ENCODE measurements at places on chromosomes 3 and 15.

DNA sequence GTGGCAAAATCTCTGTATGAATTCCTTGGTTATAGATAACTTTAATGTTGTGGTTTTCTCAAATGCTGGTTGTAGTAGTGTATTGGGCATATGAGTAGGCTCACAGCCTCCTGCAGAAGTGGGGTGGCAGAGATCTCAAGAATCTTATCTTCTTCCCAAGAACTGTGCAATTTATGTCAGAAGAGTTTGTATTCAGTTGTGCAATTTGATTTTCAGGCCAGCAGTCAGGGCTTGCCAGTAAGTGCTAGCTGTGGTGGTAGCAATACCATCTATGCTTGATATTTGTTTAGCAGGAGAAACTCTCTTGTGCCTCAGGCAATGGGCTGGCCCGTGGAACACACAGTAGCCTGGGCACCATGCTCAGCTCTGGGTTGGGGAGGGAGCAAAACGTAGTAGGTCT lies 58.4 kb upstream of the GOLIM4 start:
- DNase-seq, result no peak

DNA sequence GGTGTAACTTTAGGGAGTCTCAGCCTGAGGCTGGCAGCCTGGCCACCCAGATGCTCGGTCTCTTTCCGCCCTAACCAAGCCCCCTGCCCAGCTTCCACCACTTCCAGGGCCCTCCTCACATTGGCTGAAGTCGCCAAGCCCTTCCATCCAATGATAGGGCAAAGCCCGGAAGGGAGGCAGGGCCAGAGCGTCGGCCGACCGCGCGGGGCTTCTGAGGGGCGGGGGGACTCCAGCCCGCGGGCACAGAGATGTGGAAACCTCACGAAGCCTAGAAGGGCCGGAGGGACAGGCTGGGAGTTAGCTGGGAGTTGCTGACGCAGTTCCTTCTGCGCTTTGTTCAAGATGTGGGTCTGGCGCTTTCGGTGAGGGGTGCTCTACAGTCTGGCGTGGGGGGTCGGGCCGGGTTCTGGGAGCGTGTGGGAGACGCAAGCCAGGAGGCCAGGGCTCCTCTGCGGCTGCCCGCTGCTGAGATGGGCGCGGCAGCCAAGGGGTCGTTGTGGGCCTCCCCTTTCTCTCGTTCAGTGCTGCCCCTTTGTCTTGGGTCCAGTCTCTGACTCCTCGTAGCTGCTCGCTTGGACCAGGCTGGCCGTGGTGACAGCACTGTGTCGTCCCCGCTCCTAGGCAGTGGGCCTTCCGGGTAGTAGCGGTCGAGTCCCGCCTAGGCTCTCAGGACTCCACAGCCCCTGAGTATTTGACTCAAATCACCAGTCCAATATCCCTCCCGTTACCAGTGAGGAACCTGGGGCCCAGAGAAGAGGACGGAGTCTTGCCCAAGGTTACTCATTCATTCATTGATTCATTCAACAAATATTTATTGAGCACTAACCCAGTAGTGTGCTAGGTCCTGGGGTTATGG lies at the start of gene ZNF660:
Gene ZNF660 (plus strand): TSS at position 319 of the 856 bp plus-strand sequence. CDS start 9,230 bp downstream, outside the sequence.
- DNase-seq, result peak; percentile 88

GRCh38 chr15:89754361-89755154 lies 3.5 kb upstream of the MESP1 start:
- no peak for DNase-seq

DNA sequence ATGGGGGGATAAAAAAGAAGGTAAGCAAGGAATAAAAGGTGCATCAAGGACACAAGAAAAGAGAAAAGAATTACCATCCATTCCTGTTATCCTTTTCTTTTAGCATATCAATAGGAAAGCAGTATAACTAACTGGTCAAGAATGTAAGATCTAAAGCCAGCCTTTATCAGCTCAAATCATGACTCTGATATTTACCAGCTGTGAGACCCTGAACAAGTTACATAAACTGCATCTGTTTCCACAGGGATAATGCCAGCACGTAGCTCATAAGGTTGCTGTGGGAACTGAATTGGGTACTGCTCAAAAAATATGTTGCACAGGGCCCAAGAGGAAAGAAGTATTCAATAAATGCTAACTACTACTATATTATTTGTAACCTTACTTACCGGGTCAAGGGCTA lies 1092.2 kb upstream of the CFAP20DC start:
- peak; percentile 9 for DNase-seq

- DNase-seq, result no peak
Observed at GRCh38 chr3:127590282-127590592, 296 bp downstream of the TPRA1 start.

- no peak for DNase-seq
Observed at GRCh38 chr3:104578558-104578957, 788.2 kb upstream of the ALCAM start.

- DNase-seq, result no peak
Observed at GRCh38 chr3:146115619-146116018, 45.4 kb downstream of the PLOD2 start.

GRCh38 chr3:50251220-50251619 lies 15.2 kb downstream of the GNAI2 start:
- no peak for DNase-seq

DNA sequence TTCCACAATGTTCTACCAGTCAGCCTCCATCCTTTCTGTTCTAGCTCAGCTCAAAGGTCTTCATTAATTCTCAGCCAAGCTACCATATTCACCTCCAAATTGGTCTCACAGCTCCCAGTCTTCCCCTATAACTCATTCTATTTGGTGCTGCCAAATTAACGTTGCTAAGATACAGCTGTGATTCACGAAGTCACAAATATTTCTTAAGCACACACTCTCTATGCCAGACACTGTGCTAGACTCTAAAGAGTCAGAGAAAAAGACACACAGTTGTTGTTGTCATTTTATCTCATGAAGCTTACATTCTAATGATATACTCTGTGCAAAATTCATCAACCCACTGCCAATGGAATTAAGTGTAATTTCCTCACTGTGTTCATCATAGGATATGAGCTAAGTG lies 102.8 kb downstream of the FRMD5 start:
- no peak for DNase-seq

DNA sequence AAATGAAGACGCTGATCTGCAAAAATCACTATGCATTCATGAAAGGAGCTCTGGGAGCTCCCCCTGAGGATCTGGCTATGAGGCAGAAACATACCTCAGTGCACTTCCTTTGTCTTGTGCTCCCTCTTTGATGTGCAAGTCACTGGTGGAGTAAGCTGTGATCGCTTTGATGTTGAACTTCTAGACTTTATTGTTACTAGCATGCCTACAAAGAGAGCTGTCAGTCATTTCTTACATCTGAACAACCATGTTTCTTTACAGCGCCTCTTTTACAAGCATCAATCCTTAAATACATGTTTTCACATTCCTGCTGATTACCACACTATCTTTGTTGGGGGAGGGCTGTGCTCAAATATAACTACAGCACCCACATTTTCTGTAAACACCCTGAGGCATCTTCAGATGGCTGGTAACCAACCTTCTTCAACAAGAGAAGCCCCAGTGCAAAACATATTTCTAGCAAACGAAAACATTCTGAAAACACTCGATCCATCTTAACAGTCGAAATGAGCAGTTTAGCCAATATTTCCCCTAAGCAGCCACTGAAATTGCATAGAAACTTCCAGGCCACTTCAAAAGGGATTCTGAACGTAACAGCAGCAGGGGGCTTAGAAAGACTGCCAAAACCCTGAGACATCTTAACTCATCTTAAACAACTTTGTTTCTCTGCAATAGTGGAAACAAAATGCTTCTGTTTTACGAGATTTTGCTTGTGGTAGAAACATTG lies 101.9 kb upstream of the ICE2 start:
- no peak for DNase-seq

- DNase-seq, result no peak
Observed at GRCh38 chr3:85586018-85586417, 627.2 kb downstream of the CADM2 start.

- no peak for DNase-seq
Observed at GRCh38 chr3:115975353-115975752, 352.0 kb downstream of the GAP43 start.

DNA sequence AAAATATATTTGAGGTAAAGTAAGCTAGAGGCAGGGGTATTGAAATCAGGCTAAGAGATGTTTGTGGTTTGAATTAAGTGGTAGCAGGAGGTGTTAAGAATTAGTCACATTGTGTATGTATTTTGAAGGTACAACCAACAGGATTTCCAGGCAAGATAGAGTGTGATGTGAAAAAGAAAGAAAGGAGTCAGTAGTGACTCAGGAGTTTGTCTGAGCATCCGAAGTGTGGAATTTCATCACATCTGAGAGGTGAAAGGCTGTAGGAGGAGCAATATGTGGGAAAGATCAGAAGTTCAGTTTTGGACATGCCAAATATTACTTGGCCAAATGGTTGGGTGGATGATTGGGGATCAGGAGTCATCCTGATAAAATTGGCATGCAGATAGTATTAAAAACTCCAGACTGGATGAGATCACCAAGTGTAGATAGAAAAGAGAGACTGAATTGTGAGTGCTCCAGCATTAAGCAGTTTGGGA lies 32.1 kb upstream of the EBLN2 start:
- DNase-seq, result no peak

GRCh38 chr3:43196721-43197120 lies 89.6 kb upstream of the SNRK start:
- DNase-seq, result no peak

DNA sequence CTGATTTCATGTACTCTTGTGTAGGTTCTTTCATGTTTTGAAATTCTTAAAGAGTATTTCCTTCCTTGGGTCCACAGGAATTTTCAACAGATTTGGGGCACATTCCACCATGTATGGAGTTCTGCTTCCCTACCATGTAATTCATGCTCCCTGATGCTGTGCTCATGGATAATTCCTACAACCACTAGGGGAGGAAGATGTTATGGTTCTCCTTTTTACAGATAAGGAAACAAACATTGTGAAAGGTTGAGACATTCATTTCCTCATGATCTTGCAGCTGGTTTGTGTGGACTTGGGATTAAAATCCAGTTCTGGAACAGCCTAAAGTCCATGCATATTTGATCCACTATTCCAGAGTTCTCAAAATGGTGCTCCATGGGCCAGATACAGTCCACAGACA lies 174.9 kb upstream of the FRMD4B start:
- DNase-seq, result no peak

- DNase-seq, result no peak
Observed at GRCh38 chr3:54185740-54186139, 63.4 kb downstream of the CACNA2D3 start.

DNA sequence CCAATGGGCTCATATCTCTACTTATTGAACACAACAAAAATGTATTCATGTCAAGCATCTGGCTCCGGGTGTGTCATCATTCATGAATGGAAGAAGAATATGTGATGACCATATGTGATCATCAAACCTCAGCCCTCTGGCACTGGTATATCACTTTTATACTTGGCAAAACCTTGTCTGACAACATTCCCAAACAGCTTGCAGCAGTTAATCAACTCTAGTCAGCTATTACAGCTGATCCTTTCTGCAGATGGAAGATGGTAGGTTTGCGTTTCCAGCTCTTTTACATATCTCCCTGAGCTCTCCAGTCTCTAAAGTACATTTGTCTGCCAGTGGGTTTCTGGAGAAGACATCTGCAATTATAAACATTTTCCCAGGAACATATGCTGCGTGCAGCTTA lies 6.6 kb downstream of the PLSCR5 start:
- DNase-seq, result no peak

- peak; percentile 79 for DNase-seq
Observed at GRCh38 chr3:43998836-43999727, 242.6 kb upstream of the TOPAZ1 start.

GRCh38 chr3:68072062-68072461 lies 417.6 kb upstream of the SUCLG2 start:
- DNase-seq, result no peak

DNA sequence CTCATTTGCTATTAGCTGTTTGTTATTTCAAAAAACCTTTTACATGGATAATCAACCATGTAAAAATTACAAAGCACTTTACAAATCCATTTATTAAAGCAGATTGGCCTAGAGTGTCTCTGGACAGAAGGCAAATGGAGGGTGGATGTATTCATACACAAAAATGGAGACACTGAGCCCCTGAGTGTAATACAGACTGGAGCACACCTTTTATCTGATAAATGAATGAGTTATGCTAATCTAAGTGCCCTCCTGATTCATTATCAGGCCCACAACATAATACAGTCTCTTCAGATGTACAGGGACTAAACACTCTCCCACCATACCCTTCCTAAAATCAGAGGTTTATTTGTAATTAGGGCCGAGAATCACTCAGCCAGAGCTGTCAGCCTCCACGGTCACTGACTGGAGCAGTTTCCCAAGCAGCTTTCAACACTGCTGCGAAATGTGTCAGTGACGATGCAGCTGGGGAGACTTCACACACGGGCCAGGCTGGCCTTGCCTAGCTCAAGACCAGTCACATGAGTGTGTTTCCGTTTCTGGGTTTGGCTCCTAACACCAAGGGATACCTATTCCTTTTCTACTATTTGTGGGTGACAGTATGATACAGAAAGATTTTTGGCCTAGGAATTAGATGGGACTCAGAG lies 271.8 kb downstream of the ZIC1 start:
- DNase-seq, result no peak

- no peak for DNase-seq
Observed at GRCh38 chr15:36763685-36764084, 184.3 kb downstream of the CDIN1 start.

- no peak for DNase-seq
Observed at GRCh38 chr3:135262441-135262840, 467.4 kb downstream of the EPHB1 start.

DNA sequence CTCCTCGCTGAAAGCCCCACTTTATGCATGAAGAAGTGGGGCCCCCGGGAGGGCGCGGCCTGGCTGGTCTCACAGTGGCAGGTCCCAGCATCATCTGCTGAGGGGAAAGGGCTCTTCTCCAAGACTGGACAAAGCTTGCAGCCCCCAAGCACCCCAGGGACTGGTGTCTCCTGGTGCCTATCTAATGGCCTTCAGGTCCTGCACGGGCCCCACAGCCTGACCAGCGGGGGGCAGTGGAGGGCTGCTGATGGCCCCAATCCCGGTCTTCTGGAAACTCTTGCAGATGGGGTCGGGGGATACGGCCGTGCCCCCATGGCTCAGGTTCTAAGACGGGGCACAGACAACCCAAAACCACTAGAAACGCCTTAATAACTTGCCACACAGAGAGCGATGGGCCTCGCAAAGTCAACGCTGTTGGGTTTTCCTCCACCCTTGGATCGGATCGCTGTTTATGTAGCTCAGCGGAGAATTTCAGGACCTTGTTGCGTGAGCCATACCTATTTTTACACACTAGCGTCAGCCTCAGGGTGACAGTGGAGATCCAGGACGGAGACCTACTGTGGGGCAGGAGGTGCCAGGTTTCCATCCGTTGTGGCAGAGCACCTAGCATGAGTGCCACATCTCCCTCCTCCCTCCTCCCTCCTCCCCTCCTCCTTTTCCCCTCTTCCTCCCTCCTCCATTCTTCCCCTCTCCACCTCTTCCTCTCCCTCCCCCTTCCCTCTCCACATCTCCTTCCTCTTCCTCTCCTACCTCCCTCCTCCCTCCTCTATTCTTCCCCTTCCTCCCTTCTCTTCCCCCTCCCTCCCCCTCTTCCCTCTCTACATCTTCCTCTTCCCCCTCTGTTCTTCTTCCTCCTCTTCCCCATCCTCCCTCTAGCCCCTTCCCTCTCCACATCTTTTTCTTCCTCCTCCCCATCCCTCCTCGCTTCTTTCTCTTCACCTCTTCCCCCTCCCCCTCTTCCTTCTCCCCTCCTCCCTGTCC lies 79.3 kb upstream of the ALDH1L1 start:
- peak; percentile 28 for DNase-seq

Data from SK-N-DZ (cell line).